Renal cortex interstitium (tissue), 15 donors: ENCODE measurements at places on chromosomes 13 and 19.

DNA sequence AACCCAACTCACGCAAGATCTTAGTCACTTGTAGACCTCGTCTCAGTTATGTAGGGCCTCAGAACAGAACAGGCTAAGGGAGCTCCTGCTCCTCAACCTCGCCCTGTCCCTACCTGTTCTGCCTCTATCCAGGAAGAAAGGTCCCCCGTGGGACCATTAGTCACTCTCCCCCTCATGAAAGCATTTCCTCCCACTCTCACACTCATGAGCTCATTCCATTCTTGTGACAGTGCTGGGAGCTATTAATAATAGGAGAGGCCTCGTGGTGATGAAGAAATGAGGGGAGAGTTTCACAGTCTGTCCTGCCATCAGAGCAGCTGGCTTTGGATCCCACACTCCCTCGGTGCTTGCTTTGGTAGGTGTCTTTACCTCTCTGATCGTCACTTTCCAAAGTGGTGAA lies 10.2 kb downstream of the PPP2R1A start:
- DNase-seq, result no peak

GRCh38 chr19:8259142-8259921 lies 48.8 kb downstream of the CD320 start:
- no peak for DNase-seq

DNA sequence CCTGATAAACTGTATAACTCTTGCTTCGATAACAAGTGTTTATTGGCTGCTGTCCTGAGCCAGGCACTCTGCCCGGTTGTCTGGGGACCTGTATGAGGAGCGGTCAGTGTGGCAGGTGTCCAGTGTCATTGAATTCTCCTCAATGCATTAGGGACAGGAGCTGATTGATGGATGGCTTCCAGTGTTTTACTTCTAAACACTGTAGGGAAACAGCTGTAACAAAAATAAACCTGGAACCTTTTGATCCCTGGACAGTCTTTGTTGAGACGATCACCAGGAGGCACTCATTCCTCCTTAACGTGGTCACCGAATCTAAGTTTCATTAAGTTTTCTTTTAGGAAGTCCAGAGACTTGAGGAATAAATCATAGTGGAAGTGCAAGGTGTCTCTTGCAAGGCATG lies 17.9 kb downstream of the UBAC2 start:
- DNase-seq, result no peak

DNA sequence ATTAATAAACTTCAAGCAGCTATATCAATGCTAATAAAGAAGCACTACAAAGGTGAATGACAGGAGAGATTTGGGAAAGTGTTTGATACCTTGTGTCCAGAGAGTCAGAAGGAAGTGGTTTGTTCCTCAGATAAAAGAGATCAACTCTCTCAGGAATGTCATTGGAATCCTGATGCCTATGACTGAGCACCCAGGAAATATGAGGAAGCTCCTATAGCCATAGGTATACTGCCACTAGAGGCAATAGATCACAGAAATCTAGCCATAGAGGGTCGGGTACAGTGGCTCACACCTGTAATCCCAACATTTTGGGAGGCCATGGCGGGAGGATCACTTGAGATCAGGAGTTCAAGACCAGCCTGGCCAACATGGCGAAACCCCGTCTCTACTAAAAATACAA lies 612.6 kb downstream of the DACH1 start:
- no peak for DNase-seq

- DNase-seq, result no peak
Observed at GRCh38 chr19:18262917-18263316, 11.3 kb downstream of the IQCN start.

- DNase-seq, result peak; percentile 5
Observed at GRCh38 chr13:108525827-108526226, 103.6 kb upstream of the MYO16 start.
